ENCODE measurements at places on chromosomes 7 and 10.

DNA sequence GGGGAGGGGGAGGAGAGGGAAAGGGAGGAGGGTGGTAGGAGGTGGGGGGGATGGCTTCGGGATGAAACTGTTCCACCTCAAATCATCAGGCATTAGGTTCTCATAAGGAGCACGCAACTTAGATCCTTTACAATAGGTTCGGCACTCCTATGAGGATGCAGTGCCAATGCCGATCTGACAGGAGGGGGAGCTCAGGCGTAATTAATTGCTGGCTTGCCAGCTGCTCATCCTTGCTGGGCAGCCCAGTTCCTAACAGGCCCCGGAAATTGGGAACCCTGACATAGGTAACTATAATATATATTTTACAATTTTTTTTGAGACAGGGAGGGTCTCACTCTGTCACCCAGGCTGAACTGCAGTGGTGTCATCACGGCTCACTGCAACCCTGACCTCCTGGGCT, 118.8 kb upstream of the SFMBT2 start:
- peak; percentile 55 for DNase-seq

GRCh38 chr7:143901332-143901667, 676 bp downstream of the TCAF1 start:
- DNase-seq = no peak

GRCh38 chr7:69450456-69450855, 147.8 kb upstream of the AUTS2 start:
- DNase-seq = no peak

DNA sequence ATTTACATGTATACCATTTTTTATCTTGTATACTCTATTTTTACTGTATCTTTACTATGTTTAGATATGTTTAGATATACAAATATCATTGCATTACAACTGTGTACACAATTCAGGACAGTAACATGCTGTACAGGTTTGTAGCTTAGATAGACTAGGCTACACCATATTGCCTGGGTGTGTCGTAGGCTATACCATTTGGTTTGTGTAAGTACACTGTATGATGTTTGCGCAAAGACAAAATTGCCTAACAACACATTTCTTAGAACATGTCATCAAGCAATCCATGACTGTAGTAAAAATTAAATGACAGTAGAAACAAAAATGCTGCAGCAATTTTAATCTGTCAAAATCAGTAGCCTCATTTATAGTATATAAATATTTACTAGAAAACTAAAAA, 812.2 kb downstream of the GRM8 start:
- no peak for DNase-seq
